Cardiac ventricle fibroblast (primary cell): ENCODE measurements at places on chromosomes 2 and 18. TPM values are rescaled to one million over a fixed set of nuclear protein-coding genes. Genes with fewer than 3 reads are reported as not detected.

SIX2 gene
- 130 and 146 TPM in 2 replicates for total RNA-seq

EFEMP1 gene
- 6,372 and 7,140 TPM in 2 replicates for total RNA-seq

THSD7B gene
- total RNA-seq: not detected in 2 replicates

CTDP1 gene
- 15.4 and 18.1 TPM in 2 replicates for total RNA-seq

VIL1 gene
- not detected in 2 replicates for total RNA-seq

REG3G gene
- total RNA-seq: not detected in 2 replicates

GLI2 gene
- 4.6 and 5.2 TPM in 2 replicates for total RNA-seq

FLACC1 gene
- 1.0 and 2.0 TPM in 2 replicates for total RNA-seq

ZEB2 gene
- total RNA-seq: 54.4 and 63.7 TPM in 2 replicates

MSTN gene
- total RNA-seq: 0.20 TPM in 1 of 2 replicates, not detected in the other

LBX2 gene
- total RNA-seq: 3.2 TPM in 2 replicates

CCDC74A gene
- 5.5 and 6.9 TPM in 2 replicates for total RNA-seq

TSPYL6 gene
- not detected in 2 replicates for total RNA-seq

FOSL2 gene
- total RNA-seq: 39.4 and 43.2 TPM in 2 replicates

SERPINB12 gene
- not detected in 2 replicates for total RNA-seq

LIMS4 gene
- total RNA-seq: 20.4 and 22.1 TPM in 2 replicates

COLEC11 gene
- 8.2 and 13.2 TPM in 2 replicates for total RNA-seq

DBI gene
- 120 and 127 TPM in 2 replicates for total RNA-seq

FOXI3 gene
- not detected in 2 replicates for total RNA-seq

LONRF2 gene
- 0.24 and 0.44 TPM in 2 replicates for total RNA-seq

STRADB gene
- 19.3 and 23.1 TPM in 2 replicates for total RNA-seq

BOLL gene
- total RNA-seq: not detected in 2 replicates

IRS1 gene
- total RNA-seq: 15.6 and 20.6 TPM in 2 replicates

IL1RL1 gene
- 2.3 and 2.4 TPM in 2 replicates for total RNA-seq

PLEKHH2 gene
- total RNA-seq: 1.8 TPM in 2 replicates

HOXD9 gene
- total RNA-seq: 0.12 TPM in 1 of 2 replicates, not detected in the other

CCDC68 gene
- 1.5 and 2.4 TPM in 2 replicates for total RNA-seq

SMC6 gene
- total RNA-seq: 9.4 and 9.5 TPM in 2 replicates

DNPEP gene
- 61.1 and 86.0 TPM in 2 replicates for total RNA-seq

VIT gene
- total RNA-seq: 10.0 and 11.9 TPM in 2 replicates

LOXL3 gene
- 21.8 and 27.0 TPM in 2 replicates for total RNA-seq

CYS1 gene
- total RNA-seq: 1.2 and 2.1 TPM in 2 replicates

SRD5A2 gene
- not detected in 2 replicates for total RNA-seq

MC2R gene
- total RNA-seq: not detected in 2 replicates

G6PC2 gene
- not detected in 2 replicates for total RNA-seq

ARPC2 gene
- 177 and 192 TPM in 2 replicates for total RNA-seq

GORASP2 gene
- 67.7 and 73.3 TPM in 2 replicates for total RNA-seq

CFAP210 gene
- total RNA-seq: 0.12 TPM in 1 of 2 replicates, not detected in the other

TMSB10 gene
- 7,729 and 8,452 TPM in 2 replicates for total RNA-seq

BCL11A gene
- 0.05 TPM in 1 of 2 replicates, not detected in the other for total RNA-seq

ST3GAL5 gene
- total RNA-seq: 7.7 and 9.3 TPM in 2 replicates

IL36G gene
- not detected in 2 replicates for total RNA-seq

AMER3 gene
- total RNA-seq: not detected in 2 replicates

PSMA8 gene
- total RNA-seq: not detected in 2 replicates

RALB gene
- total RNA-seq: 33.4 and 33.9 TPM in 2 replicates

ING5 gene
- total RNA-seq: 14.1 and 32.9 TPM in 2 replicates

ST8SIA3 gene
- total RNA-seq: not detected in 2 replicates
